Skin of body (tissue), 3 donors: ENCODE measurements at places on chromosomes 12 and 14.

GRCh38 chr12:673849-674248 is 10.6 kb upstream of the NINJ2 start:
- DNase-seq, result no peak

- DNase-seq, result no peak
These were observed 996.8 kb upstream of the TMEM132C start for GRCh38 chr12:127270193-127270592.

- DNase-seq, result no peak
These were observed 2.3 kb downstream of the DGLUCY start for GRCh38 chr14:91115986-91116770.

- no peak for DNase-seq
These were observed 41.9 kb downstream of the PAWR start for GRCh38 chr12:79648881-79649280.

- DNase-seq, result no peak
These were observed 22.5 kb downstream of the ADGRD1 start for GRCh38 chr12:130976171-130976720.

- no peak for DNase-seq
These were observed 8.1 kb downstream of the VAMP1 start for GRCh38 chr12:6462234-6462995.

GRCh38 chr12:106123551-106124081 is 15.1 kb downstream of the NUAK1 start:
- DNase-seq, result peak; percentile 56

DNA sequence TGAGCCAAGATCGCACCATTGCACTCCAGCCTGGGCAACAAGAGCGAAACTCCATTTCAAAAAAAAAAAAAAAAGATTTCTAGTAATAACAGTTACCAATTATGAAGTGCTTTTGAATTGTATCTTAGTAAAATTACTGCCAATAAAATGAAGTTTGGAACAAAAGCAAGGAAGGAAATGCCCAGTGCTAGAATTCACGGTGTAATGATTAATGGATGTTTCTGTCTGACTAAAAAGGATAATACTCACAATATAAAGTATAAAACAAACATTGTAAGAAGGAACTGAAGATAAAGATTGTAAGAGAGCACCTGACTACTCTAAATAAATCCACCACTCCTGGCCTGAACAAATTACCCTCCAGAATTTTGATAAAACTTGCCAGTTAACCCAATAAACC is 4.0 kb downstream of the TMEM116 start:
- no peak for DNase-seq

GRCh38 chr12:88305254-88305890 is 163.3 kb downstream of the TMTC3 start:
- no peak for DNase-seq

- DNase-seq, result no peak
These were observed 91.9 kb downstream of the SLC8A3 start for GRCh38 chr14:70096866-70097265.

DNA sequence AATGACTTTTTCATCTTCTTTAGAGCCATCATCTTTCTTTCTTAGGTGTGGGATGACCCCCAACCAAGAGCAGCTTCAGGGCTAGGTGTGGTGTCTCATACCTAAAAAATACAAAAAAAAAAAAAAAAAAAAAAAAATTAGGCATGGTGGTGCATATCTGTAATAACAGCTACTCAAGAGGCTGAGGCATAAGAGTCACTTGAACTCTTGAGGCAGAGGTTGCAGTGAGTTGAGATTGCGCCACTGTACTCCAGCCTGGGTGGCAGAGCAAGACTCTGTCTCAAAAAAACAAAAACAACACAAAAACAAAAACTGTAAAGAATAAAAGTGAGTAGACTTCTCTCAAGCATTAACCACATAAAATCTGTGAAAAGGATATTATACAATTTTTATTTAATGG is 8.0 kb upstream of the ATF7IP start:
- DNase-seq, result no peak

GRCh38 chr14:80698974-80699373 is 242.6 kb downstream of the CEP128 start:
- no peak for DNase-seq

DNA sequence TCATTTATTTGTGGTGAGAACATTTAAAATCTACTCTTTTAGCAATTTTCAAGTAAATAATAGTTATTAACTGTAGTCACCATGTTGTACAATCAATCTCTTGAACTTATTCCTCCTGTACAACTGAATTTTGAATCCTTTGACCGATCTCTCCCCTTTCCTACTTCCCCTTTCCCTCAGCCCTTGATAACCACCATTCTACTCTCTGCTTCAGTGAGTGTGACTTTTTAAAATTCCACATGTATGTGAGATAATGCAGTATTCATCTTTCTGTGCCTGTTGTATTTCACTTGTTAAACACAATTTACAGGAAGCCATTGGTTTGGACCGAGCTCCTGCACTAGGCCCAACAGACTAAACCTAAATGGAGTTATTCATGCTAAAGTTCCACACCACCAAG is 458.9 kb upstream of the PDE3A start:
- DNase-seq, result no peak

- no peak for DNase-seq
These were observed 225.0 kb upstream of the KITLG start for GRCh38 chr12:88805286-88805685.

- no peak for DNase-seq
These were observed 429.9 kb downstream of the NELL2 start for GRCh38 chr12:44446181-44446580.

DNA sequence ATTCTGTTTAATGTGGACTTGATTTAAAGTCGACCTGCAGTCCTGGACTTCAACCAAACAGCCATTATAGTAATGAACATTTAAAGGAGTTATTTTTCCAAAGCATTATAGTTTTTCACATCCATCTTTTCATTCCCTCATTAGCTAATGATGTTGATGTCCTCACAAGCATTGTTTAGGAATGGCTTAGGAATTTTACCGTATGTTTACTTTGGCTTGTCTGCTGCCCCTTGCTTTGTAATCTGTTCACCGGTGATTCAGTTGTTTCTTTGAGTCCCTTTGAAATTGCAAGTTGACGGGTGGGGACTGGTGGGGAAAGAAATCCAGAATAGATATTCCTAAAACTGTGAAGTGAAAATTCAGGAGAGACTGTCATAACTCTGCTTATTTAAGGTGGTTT is 25.4 kb downstream of the PRKCH start:
- no peak for DNase-seq

DNA sequence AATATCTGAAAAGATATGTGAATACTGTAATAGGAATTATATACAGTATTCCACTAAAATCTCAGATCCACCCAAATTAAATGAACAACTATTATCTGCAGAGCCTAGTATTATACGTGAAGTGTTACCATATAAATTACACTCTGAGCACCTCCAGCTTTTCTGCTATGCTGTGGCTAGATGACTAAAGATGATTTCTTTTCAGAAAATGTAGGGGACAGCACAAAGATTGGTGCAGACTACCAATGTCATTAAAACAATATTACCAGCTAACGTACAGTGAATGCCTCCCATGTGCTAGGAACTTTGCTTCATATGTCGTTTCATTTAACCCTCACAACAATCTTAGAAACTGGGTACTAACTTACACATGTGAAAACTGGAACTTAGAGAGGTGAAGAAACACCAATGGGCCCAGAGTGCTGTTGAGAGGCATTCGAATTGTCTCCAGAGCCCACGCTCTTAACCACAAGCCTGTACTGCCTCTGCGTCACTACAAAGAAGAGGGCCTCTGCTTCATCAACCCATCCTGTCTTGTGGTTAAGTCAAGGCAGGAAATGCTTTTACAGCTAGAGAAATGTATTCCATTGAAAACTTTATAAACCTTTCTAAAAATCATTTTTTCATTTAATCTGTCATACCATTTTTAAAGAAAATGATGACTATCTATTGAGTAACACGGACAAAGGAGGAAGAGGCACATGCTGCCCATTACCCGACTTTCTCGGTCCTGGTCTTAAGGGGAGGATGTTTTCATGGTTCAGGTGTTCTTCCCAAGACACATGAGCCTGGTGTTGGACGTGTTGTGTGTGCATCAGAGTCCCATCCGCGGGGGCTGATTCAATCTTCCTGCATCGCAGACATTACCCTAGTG is 1.3 kb downstream of the GPR65 start:
- no peak for DNase-seq

DNA sequence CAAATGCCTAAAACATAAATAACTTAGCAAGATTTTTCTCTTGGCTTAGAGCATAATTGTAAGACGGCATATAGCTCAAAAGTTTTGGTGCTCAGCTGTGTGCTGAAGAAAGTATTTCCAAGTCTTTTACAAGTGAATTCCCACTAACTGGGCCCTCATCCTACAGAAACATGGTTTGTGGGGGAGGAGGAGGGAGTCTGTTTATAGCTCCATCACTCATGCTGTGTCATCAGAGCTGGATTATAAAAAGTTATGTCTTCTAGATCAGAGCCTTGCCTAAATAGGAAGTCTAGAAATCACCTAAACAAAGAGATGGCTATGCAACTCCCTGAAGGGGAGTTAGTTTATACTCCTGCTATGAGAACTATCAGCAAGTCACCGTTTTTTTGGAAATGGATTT is 65.9 kb upstream of the OTOGL start:
- no peak for DNase-seq

DNA sequence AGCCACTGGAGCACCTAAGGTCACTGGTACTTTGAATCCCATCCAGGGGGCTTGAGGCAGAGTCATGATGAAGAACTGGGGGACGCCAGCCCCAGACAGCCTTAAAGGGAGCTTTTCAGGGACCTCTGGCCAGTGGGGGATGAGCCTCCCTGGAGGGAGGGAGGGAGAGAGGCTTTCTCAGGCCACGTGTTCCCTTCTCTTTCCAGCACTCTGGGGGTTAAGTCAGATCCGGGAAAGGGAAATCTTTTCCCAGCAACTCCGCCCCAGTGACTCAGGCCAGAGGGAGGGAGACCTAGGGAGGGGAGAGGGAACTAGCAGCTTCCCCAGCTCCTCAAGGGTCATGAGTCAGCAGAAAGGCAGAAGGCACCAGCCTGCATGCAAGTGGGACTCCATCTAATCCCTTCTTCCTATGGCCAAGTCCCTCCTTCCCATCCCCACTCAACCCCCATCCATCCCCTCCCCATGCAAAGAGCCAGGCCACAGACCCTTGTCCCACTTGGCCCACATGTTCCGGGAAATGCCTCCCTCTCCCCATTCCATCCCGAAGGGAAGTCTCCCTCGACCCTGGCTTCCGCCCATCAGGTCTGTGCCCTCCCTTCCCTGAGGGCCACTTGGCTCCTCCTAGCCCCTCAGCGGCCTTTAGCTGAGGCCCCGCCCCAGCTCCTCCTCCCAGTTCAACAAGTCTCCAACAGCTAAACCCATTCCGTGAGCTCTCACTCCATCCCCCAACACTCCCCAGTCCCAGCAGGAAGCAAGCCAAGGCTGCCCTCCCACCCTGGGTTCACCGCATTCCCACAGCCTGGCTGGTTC is 5.6 kb downstream of the TNFRSF1A start:
- DNase-seq, result peak; percentile 98

DNA sequence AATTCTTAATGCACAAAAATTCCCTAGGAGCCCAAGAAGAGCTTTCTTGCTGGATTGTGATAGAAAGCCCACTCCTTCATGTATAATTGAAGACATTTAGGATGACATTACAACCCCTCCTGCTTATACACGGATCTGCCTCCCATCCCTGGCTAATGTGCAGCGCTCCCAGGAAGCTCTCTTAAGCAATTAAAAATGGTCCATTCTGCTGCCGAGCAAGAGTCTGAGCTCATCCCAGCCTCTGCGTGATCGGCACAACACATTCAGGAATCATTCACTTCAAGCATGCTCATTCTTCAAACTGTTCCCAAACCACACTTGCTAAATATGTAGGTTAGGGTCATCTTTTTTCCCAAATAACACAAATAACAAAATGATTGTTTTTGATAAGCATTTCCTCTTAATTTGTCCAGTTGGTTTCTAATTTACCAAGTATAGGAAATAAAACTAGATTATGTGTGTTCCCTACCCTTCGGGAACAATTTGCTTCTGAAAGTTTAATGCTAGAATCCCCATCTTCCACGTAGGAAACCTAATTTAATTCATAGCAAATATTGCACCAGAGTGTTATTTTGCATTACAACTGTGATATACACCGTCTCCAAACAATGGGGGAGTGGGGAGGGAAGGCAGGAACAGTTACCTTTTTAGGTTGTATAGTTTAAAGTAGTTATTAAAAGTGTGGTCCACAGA is 17.3 kb upstream of the TMEM233 start:
- no peak for DNase-seq

DNA sequence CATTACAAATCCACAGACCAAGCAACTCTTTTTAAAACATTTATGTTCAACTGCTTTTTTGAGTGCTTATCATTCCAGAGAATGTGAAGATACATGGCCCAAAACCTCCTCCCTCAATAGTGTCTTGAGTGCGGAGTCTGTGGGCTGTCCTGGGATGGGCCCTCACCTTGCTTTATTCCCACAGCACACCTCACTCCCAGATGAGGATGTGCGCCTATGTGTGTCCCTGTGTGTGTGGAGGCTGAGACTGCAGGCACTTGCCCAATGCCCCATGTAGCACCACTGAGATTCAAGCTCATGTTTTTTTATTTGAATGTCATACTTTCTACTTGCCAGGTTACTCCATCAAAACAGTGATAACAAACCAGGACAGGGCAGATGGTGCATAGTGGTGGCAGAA is 291.7 kb downstream of the CACNA1C start:
- no peak for DNase-seq

- DNase-seq, result no peak
These were observed 11.5 kb downstream of the ARHGEF40 start for GRCh38 chr14:21081521-21082142.

DNA sequence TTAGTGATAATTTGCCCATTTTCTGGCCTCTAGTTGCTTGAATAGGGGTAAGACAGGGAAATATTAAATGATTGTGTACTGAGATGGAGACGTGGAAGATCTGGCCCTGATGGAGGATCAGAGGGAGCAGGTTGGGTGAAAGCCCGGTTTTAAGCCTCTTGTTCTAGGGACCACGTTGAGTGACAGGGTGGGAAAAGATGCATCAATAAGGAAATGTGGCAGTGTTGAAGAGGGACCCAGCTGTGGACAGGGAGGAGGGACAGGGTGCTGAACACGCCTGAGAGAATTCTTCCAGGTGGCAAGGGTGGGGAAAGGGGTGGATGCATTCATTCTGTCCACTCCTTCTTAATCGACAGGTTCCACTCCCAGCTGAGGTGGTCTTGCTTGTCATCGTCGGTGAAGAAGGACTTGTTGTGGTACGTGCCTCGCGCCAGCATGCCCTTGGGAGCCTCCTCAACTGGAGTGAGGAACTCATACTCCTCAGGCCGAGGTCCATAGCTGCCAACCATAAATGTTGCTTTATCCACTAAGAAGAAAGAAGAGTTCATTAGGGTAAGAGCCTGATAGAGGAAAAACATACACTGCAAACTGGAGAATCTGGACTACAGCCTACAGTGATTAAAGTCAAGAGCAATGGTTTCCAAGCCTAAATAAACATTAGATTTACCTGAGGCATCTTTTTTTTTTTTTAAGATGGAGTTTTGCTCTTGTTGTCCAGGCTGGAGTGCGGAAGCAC is 4.0 kb upstream of the ERP27 start:
- no peak for DNase-seq

- no peak for DNase-seq
These were observed 411.7 kb upstream of the FLRT2 start for GRCh38 chr14:85118274-85118673.

- DNase-seq, result peak; percentile 49
These were observed 19.3 kb downstream of the BRF1 start for GRCh38 chr14:105281371-105282097.
